Naive thymus-derived CD8-positive, alpha-beta T cell (primary cell): ENCODE measurements at places on chromosomes 4 and X. TPM values are rescaled to one million over a fixed set of nuclear protein-coding genes. Genes with fewer than 3 reads are reported as not detected.

Gene ARAP2
- 11.4 TPM for polyA plus RNA-seq

Gene TLR6
- 0.29 TPM for polyA plus RNA-seq

Gene IL15
- not detected for polyA plus RNA-seq

Gene PPEF1
- polyA plus RNA-seq, result not detected

GRCh38 chrX:135931644-135932487, 38.4 kb downstream of the SAGE1 start:
- DNase-seq, result peak; percentile 1

DNA sequence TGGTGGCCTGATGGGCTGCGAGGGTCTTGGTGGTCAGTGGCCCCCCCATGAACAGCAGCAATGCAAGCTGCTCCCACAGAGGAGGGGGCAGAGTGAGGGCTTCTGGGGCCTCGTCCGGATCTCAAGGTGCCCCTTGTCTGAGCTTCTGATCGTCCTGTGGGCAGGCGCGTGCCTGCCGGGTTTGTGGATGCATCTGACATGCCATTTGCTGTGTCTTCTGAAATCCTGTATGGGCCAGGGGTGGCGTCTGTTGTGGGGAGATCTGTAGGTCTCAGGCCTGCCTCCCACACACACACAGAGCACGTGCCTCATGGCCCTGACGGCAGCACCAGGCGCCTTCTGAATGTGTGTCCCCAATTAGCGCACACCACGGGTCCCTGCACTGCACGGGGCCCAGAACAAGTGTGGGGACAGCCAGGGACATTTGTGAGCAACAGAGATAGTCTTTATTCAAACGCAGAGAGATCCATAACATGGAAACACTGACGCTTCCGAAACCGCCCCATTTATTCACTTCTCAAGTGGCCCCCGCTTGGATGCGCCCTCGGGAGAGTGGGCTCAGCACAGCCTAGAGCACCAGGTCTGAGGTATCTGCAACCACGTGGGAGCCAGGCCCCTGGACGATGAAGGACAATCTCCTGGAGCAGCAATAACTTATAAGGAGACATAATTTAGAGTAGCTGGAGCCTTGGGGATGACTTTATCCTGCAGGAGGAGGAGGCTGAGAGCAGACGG, 5.7 kb downstream of the SPON2 start:
- DNase-seq, result no peak

DNA sequence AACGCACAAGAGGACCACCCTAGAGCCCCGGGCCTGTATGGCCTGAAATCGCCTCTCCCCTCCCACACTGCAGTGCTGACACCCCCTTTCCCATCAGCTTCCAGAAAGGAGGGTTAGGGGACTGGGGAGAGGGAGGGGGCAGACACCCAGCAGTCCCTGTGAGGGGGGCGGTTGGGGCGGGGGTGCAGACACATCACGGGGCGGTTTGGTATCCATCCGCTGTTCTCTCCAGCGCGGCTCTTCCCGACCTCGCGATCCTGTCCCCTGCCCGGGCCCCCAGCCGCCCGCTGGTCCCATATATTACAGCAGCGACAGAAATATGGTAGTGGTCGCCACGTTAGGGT, 404 bp upstream of the GPRASP2 start:
- DNase-seq, result no peak

DNA sequence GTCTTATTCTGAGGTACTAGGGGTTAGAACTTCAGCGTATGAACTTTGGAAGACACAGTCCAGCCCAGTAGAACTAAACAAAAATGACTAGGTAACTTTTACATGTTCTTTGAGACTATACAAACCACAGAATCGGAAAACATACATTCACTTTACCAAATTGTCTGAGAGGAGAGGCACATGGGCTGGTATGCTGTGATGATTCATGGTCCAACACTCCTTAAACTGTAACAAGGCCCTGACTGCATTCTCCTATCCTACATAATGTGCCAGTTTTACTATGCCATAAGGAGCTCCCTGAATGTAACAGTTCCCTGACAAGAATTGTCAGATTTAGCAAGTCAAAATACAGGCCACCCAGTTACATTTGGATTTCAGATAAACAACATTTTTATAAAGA, 640.0 kb downstream of the RAB28 start:
- DNase-seq, result no peak

DNA sequence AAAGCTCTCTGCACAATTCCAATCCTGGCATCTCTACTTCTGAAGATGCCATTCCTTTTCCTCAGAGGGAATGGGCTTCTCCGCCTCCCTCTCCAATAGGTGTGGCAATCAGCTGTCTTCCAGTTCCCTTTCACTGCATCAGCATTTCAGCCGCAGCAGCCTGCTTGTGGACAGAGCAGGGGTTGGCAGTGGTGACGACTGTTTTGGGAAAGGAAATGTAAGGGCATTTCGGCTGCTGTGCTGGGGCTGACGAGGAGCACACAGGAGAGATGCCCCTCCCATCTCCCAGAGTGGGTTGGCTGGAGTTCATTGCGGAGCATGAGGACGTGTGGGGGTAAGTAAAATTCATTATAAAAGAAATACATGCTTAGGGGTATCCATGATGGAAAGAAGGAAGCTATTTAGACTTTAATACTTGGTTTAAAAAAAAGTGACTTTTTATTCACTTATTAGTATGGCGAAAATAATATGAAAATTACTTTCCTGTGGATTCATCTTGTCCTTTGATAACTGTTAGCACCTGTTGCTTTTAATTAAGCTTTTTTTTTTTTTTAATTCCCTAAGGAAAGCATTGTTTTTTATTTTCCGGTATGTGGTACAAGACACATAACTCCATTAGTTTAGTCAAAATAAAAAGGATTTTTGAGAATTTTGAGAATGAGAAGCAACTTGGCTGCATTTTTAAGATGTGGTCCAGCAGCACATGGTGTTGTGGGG, at the start of gene LIMCH1:
TSS of gene LIMCH1 (plus strand) at position 141 of the 717 bp plus-strand sequence. CDS start 67,839 bp downstream, outside the sequence.
- no peak for DNase-seq

DNA sequence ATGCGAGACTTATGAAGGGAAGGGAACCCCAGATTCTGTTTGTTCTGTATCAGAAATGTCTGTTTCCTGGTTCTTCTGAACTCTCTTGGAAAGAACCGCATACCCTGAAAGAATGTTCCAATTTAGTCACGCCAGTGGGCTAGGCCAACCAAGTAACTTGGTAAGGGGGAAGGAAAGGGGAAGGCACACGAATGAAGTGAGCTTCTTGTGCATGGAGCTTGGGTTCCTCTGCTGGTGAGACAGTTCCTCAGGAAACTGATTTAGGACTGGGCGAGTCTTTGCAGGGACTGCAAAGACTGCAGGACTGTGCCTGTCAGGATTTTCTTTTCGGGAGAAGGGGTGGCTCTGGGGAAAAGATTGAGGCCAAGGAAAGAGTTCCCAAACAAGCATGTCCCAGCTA, 35.6 kb downstream of the FRMPD3 start:
- DNase-seq, result no peak
